Hematopoietic multipotent progenitor cell treated with erythropoietin and hydrocortisone succinate and interleukin-3 and kit ligand, for 15 days (in vitro differentiated cells): ENCODE measurements at places on chromosomes 12 and 14.
A peak's percentile ranks its signal among the peaks of the same experiment; 100 is the strongest.

DNA sequence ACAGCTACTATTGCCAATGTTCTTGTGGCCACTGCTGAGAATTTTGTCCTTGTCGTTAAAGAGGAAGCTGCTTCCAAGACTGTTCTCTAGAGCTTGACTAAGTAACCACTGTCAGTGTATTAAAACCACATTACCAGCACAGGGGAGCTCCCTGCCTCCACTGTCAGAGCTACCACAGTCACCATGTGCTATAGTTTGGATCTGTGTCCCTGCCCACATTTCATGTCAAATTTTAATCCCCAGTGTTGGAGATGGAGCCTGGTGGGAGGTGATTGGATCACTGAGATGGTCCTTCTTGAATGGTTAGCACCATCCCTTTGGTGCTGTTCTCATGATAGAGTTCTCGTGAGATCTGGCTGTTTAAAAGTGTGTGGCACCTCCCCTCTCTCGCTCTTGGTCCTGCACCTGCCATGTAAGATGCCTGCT is 23.2 kb upstream of the RAP1B start:
- no peak for DNase-seq

- no peak for DNase-seq
These were observed 23.2 kb downstream of the ATP2B1 start for GRCh38 chr12:89685363-89685972.

DNA sequence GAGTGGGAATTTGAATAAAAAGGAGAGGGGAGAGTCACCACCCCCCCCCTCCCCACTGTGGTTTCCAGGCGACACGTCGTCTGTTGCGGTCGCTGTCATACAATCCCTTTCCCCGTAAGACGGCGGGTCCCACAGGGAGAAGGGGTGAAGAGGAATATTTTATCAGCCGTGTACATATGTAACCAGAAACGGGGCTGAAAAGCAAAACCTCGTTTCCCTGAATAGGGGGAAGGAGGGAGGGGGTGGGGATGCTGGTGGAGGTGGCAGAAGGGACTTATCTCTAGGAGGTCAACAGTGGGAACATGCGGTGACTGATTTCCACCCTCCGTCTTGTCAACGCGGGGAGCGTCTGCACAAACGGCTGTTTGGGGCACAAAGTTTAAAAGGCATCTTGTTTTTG is 171.4 kb downstream of the RBM19 start:
- DNase-seq = no peak

DNA sequence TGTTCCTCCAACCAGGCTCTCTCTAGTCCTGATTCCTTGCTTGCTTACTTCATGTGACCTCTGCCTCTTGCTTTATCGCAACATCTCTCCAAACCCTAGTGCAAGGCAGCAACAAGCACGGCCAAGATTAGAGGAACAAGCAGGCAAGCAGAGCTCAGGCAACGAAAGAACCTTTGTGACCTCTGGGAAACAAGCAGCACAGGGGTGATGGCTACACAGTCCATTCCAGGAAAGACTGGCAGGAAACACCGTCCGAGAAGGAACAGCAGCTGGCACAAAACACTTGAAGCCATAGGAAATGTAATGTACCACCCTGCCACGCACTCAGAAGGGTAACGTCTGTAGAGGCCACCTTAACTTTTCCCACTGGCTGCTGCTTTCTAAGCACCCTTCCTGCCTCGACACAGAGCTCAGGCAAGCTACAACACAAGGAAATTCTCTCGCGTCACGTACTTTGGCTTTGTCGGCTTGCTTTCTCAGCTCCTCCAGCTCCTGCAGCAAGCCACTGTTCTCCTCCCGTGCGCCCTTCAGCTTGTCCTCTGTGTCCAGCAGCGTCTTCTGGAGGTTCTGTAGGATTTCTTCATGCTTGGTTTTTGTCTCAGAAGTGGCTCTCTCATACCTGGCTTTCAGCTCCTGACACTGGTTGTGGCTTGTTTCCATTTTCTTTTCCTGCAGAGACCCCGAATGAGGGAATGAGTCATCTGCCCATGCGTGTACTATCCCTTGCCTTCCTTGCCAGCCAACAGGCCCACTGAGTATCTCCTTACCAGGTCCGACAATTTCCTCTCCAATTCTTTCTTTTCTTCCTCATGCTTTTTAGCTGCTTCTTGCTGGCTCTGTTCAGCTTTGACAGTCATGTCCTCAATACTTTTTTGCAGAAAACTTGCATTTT is 61.4 kb upstream of the VPS33A start:
- DNase-seq = no peak

DNA sequence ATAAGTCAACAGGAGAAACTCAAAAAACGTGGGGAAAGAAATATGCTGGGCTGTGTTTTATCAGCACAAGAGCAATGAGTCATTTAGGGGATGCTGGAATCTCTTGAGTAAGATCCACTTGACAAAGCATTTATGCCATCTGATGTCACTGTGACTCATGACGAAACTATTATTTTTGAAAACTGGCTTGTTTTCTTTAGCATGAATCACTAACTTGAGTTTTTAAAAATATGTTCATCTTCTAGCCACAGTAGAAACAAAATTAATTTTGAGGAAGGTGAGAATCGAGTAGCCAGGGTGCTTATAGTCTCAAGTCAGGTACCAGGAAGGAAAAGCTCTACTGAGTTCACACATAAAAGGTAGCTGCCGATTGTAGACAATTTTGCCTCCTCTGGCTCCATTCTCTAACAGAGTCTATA is 456.2 kb upstream of the MGAT4C start:
- DNase-seq = no peak

DNA sequence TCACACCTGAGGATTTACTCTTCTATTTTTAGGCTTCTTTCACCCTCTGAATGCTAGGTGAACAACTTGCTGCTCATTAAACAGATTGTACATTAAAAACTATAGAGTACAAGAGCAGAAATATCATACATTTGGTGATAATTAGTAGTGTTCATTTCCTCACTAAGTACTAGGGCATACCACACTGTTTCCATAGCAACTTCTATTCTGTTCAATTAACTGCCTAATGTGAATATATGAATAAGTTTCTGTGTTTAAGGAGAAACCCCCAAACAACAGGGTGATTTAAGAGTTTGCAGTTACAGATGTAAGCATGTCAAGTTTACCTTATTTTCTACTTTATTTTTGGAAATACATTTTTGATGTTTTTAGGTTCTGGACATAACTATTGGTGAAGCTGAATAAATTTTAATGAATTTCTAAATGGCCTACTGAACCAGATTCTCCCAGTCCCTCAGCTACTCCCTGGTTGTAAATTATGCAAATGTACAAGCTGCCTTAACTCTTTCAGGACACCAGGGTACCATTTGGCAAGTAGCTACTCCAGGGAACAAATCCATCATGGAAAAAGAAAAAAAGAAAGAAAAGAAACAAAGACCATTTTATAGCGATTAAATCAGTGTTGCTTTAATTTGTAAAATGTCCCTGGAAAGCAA is 199.8 kb upstream of the NAV3 start:
- no peak for DNase-seq

GRCh38 chr12:109535863-109536250 is 37.4 kb downstream of the MMAB start:
- DNase-seq = no peak

GRCh38 chr12:124428792-124429281 is 133.9 kb downstream of the RFLNA start:
- no peak for DNase-seq

- DNase-seq = no peak
These were observed 76.0 kb downstream of the WDR20 start for GRCh38 chr14:102215576-102216250.

- no peak for DNase-seq
These were observed 94.6 kb downstream of the DACT1 start for GRCh38 chr14:58732387-58732786.

GRCh38 chr12:122203301-122204166 is at the start of gene B3GNT4:
TSS of gene B3GNT4 (plus strand) at chr12:122203709. CDS start at chr12:122204619, 910 bp downstream.
- DNase-seq = no peak

GRCh38 chr14:104601786-104602185 is 2.8 kb downstream of the TMEM179 start:
- no peak for DNase-seq

DNA sequence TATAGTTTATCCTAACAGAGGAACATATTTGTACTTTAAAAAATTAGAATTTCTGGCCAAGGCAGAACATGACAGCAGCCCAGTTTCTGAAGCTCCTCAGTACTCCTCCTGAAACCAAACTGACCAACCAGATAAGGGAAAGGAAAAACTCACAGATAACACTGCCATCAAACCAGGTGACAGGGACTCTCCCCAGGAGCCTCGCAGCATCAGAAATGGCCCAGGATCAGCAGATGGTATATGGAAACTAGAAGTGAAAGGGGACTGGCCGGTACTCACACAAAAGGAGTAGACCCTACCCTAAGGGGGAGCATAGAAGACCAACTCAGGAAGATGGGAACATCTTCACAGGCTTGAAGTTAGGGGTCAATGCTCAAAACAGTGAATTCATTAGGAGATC is 22.0 kb downstream of the GALC start:
- no peak for DNase-seq

- no peak for DNase-seq
These were observed 1.2 kb downstream of the SLC24A4 start for GRCh38 chr14:92323916-92324818.

DNA sequence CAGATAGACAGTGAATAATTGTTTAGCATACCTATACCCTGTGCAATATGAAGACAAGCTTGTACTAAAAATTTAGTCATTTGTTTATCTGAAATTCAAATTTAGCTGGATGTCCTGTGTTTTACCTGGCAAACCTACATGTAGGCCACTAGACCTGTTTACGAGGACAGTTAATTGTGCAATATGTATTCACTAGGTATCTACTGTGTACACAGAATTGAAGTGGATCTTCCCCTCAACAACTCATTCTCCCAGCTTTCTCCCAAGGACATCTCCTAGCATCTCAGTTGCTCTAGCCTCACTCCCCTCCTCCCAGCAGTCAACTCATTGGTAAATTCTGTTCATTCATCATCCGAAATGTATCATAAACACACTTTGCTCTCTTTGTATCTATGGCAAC is 25.3 kb downstream of the AK7 start:
- no peak for DNase-seq

DNA sequence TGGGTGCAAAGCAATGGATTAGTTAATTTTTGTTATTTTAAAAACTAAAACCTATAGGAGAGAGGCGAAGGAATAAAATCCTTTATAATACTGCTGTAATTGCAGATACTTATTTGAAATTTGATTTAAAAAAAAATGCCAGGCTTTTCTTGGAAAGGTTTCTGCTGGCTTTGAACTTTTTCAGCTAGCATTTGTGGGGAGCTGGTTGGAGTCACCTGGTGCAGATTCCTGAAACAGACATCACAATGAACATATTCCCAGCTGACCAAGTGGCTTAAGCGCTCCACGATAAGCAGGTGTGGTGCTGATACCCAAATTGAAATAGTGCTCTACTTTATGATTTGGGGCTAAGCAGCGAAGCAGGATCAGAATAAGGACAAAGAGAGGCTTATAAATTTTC is 42.9 kb downstream of the DACT1 start:
- no peak for DNase-seq

GRCh38 chr12:107594995-107595394 is 90.6 kb upstream of the PWP1 start:
- DNase-seq = no peak

- DNase-seq = peak; percentile 18
These were observed 949 bp downstream of the PLBD2 start for GRCh38 chr12:113359133-113359938.

GRCh38 chr12:129561304-129561703 is 342.5 kb downstream of the TMEM132D start:
- no peak for DNase-seq

DNA sequence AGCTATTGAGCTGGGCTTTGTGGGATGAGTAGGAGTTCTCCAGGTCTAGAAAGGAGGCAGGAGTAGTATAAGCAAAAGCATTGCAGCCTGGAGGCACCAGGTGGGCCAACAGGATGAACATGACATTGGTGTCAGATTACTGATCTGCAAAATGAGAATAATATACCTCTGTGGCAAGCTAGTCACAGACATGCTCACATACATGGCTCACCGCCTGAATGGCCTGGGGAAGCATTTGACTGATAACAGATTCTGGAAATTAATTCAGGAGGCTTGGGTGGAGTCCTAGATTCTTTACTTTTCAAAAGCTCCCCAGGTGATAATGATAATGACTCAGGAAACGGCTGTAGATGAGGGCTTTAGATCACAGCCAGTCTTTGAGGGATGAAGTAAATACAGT is 709 bp downstream of the TCL1B start:
- DNase-seq = no peak

- peak; percentile 72 for DNase-seq
These were observed 70.2 kb upstream of the GPHB5 start for GRCh38 chr14:63388766-63389431.

DNA sequence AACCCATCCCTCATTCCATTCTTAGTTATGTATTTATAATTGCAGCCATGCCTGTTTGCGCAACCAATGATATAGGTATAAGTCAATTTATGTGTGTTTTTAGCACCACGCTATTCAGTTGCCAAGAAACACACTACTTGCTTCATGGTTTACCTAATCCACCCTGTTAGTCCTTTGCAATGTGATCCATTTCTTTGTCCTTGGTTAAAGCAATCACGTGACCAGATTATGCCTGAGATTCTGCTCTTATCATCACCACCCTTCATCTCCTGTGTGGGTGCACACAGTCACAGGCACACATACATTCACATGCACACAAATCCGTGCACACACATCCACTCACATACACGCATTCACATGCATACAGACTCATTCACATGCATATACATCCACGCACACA is 52.3 kb upstream of the KCNA5 start:
- DNase-seq = no peak

DNA sequence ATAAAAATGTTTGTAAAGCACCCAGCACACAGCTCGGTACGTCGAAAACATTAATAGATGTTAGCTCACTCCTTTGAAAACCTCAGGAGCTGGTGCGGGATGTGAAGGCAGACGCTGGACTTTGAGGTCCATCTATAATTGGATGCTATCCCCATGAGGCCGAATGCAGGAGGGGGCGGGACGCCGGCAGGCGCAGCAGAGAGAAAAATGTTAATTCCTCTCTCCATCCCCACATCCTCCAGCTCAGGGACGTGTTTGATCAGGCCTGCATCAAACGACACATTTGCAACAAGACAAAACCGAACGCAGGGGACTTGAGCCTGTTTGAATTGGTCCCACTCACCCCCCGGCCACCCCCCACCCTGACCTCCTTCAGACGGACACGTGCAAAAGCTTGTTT is 231.0 kb downstream of the RBM19 start:
- no peak for DNase-seq

DNA sequence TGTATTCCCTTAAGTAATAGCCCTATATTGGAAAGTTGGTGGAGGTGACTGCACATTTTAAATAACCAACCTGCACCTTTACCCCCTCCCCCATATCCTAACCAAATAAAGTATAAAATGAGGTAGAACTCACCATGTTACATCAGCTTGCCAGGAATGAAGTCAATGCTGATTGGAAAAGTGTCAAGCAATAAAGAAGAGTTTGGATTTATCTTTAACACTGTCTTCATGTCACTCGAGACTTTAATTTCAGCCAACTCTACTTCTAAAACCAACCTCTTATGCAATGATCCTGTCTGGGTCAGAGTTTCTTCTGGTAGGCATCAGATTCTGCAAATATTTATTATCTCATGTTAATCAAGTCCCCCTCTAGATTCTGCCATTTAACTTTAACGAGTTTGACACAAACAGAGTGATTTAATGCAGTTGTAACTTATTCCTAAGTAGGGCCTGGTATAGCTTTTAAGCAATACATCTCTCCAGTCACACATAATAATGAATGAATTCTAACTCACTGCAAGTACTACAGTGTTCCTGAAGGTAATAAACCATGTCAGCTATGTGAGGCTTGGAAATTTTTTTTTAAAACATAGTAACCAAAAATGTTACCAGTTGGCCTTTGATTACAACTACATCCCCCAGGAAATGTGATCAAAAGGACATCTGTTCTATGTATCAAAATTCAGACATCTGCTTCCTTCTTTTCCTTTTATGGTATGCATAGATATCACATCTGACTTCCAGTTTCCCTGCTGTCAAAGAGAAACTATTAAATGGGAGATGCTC is 98.7 kb downstream of the ERGIC2 start:
- no peak for DNase-seq
